Activated CD4-positive, alpha-beta T cell treated with anti-CD3 and anti-CD28 coated beads, Interleukin-2, amount 10 ng/mL, durations not matched to agents 24 days and 14 days (primary cell): ENCODE measurements at places on chromosomes 4 and X. TPM values are rescaled to one million over a fixed set of nuclear protein-coding genes. Genes with fewer than 3 reads are reported as not detected.

Gene UGT2A3
- total RNA-seq: not detected in 2 replicates

Gene SPANXN3
- total RNA-seq: not detected in 2 replicates

DNA sequence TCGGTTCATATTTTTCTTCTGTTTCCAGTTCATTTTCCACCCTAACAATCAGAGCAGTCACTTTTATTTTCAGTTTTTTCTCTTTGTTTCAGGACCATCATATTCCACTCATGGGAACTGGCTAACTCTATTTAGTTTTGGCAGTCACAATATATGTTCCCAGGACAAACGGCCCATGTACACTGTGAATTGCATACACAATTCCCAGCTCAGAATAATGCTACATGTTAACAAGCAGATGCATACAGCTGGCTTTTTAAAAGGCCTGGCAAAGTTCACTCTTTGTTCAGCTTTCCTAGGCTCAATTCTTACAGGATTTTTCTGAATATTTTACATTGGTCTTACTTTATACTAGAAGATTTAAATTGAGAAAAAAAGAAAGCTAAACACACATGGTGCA is 224.9 kb downstream of the ANKRD50 start:
- no peak for DNase-seq

Gene ERAS
- total RNA-seq: not detected in 2 replicates

DNA sequence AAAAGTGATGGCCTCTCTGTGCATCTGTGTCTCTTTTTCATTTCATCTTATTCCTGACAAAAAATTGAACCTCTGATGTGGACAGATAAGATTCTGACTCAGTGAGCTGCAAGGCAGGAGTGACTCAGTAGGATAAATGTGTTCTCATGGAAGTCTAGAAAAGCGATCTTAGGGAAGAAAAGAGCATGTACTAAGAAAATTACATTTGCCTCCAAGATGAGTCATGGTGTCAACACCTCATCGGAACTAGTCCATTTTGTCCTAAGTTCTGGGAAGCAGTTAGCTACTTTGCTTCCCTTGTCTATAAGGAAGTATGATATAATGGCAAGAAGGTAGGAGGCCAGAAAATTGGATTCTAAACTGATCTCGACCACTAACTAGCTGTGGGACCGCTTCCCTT is 83.5 kb upstream of the AFF2 start:
- no peak for DNase-seq
